ENCODE measurements at places on chromosomes 5 and 9.
A peak's percentile ranks its signal among the peaks of the same experiment; 100 is the strongest.

- no peak for DNase-seq
These were observed 52.6 kb downstream of the FREM1 start for GRCh38 chr9:14857449-14858305.

- DNase-seq = no peak
These were observed 724 bp downstream of the TCERG1 start for GRCh38 chr5:146447734-146448380.

- DNase-seq = no peak
These were observed 232.8 kb downstream of the TLE1 start for GRCh38 chr9:81456431-81457006.

DNA sequence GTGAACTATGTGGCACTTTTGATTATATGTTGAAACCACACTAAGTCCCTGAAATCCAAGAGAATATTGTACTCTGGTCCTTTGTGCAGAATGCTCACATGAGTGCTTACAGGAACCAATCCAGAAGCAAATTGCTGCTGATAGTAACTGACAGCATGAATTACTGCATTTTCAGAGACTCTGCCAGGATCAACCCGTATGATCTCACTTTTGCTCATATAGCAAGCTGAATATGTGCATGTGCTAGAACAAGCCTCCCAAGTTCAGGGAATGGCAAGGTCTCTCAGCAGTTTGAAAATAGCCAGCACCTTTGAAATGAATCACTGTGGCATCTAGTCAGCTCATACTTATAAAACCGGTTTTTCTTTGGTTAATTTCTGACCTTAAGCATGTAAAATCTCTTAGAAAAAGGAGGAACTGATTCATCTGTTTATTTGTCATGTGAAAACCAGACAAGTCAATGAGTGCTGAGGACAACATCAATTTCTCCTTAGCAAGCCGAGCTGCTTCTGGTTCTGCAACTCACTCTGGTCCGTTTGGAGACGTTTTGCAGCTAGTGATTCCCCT lies 215.7 kb upstream of the ELL2 start:
- no peak for DNase-seq

DNA sequence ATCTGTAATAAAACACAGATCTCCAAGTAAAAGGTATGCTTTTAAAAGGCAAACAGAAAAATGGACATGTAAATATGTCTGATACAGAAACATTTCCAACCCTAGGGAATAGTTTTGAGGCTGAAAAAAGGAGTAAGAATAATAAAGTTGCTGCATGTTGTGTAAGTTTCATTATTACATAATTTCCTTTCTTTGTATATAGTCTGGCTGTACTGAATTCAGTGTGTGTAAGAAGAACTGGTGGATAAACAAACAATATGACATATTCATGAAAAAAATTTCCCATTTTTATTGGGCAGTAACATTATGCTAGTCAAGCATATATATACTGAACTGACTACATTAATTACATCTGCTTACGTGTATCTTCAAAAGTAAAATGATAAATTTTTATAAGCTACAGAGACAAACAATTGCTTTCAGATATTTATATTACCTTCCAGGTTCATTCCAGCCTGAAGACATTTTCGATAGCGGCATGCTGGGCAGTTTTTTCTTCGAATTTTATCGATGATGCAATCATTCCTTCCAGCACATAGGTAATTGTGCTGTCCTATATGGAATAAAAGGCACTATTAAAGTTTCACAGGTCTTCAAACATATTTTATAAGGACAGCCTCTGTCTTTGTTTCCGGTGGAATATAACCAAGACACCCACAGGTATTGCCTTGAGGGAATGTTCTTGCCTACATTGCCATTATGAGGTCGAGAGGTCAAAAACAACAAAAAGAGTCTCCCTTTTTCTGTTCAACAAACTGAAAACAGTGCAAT lies 93.6 kb downstream of the NR3C1 start:
- no peak for DNase-seq

DNA sequence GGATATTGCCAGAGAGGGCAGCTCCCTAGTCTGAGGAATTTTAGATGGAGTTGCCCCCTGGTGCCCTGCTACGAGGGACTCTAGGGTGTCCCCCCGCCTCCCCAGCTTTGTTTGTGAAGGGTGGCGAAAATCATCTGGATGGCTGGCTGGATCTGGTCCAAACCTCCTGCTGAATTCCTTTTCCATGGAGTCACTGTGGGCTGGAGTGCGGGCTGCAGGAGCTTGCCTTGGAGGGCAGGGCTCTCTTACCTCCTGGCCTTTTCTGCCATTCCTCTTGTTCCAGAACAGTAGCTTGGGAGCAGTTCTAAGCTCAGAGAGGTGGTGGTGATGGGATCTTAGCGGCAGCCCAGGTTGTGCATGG lies 2.1 kb downstream of the SYNPO start:
- DNase-seq = no peak

DNA sequence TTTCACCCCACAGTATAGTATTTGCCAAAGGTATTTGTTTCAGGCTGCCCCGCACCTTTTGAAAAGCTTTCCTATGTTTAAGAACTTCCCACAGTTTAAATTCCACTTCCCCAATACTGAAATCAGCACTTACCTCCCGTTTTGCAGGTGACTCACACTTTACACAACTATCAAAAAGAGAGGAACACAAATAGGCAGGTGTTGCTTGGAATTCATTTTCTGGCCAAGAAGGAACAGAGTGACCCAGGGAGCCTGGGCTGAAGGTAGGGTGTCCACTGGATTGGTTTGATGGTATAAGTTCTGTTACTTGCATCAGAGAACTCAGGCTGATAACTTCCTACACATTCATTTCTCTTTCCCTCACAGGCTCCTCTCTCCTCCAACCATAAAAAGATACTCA lies 60.1 kb upstream of the SLC30A5 start:
- no peak for DNase-seq

DNA sequence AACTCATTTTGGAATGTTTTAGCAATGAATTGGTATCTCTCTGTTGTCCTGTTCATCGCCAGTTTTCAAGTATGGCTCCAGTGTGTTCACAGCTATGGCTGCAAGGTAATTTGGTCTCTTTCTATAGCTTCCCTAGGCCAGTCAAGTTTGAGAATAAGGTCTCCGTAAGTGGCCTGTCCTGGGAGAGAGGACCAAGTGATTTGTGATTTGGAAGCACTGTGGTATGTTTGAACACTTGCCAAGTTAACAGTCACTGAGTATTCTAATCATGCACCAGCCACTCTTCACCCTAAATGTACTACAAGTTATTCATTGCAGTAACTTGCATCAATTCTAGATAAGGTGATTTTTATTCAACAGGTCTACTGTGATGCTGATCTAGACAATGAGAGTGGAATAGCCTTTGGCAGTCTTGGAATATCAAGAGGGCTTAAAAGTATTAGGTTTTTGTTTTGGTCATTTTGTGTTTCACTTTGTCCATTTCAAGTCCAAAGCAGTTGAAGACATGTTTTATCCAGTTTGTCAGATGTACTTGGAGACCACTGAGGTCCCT lies 41.1 kb downstream of the G3BP1 start:
- no peak for DNase-seq

DNA sequence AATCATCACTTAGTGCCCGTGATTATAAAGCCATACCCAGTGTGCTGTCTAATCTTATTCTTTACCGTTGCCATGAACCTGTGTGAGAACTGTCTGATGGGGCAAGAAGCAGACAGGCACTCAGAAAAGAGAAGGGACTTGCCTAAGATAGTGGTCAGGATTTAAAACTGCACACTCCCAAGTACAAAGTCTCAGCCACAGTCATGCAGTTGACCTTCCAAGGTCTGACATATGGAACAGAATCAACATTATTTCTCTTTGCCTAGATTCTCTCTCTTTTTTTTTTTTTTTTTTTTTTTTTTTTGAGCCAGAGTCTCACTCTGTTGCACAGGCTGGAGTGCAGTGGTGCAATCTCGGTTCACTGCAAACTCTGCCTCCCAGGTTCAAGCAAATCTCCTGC lies 1.9 kb upstream of the PPP2CA start:
- DNase-seq = no peak

DNA sequence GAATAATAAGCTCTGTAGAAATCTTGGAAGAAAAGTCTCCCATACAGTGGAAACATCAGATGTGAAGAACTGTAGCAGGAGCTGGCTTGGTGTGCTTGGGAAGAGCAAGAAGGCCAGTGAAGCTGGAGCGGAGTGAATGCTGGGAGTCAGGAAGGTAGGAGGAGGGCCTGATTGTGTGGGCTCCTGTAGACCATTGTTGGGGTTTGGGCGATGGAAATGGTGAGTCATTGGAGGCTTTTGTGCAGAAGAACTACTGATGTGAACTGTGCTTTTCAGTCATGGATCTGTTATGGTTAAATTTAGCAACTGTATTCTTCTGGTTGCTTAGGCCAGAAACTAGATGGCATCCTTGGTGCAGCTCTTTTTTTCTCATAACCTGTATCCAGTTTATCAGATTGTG lies 2.3 kb downstream of the ICE1 start:
- no peak for DNase-seq

- DNase-seq = no peak
These were observed 1995.6 kb upstream of the CDH6 start for GRCh38 chr5:29197631-29198454.

DNA sequence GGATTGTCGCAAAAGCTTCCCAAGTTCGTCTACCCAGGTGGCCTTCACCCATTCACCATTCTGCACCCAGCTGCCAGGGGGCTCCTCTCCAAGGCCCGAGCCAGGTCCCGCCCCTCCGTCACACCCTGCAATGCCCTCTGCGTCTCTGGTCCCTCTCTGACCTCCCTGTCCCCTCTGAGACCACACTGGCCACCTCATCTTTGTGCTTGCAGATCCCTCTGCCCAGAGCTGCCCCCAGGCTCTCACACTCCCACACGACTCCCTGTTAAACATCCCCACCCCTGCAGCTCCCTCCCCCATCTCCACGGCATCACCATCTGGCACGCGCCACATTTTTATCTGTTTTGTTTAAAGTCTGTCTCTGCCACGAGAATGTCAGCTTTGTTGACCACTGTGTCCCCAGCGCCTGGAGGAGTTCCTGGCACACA lies 243.6 kb downstream of the PBX3 start:
- no peak for DNase-seq

GRCh38 chr5:58081435-58081834 lies 378.5 kb downstream of the PLK2 start:
- no peak for DNase-seq

GRCh38 chr9:126763130-126763764 lies 41.6 kb upstream of the ZBTB43 start:
- DNase-seq = no peak

DNA sequence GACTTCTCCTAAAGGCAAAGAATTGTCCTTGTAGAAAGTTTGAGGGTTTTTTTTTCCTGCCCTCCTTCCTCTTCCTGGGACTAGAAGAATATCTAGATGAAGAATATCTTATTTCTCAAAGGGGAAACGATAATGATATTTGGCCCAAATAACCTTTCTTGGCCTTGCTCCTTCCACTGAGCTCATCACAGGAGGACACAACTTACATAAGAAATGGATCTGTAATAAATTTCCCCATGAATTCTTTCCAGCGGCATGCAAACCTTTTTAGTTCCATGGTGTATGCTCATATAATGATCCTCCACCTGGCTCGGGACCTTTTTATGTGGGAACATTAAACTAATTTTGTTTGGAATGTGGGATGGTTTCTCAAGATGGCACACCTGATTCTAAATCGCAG lies 304.4 kb downstream of the DMRT2 start:
- DNase-seq = no peak

DNA sequence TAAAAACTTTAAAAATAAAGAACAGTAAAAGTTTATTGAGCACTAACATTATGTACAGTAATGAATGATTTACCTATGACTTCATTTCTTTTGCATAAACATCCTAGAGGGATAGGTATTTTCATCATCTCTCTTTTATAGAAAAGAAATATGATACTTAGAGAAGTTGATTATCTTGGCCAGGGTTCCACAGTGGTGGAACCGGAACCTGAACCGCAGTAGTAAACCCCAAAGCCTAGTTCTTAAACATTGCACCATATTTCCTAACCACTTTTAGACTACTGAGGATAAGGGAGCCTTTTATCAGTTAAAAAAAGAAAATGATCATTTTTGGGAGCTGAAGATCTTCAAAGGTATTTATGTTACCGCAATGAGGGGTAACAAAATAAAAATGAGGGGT lies 205.7 kb upstream of the SGCD start:
- no peak for DNase-seq

GRCh38 chr5:65190328-65191053 lies 291.2 kb downstream of the ADAMTS6 start:
- DNase-seq = no peak

DNA sequence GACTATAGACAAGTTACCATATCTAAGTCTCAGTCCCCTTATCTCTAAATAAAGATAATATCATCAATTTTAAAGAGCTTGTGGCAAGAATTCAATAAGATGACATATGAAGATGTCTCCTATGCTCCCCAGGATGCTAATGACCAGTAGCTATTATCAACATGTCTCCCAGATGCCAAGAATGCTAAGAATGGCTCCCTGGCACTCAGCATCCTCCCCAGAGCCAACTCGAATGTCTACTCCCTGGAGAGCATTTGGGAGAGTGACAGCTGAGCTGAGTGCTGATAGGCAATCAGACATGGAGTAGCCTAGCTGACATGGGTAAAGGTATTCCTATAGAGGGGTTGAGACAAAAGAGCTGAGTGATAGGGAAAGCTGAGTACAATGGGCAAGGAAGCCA lies 15.9 kb downstream of the P4HA2 start:
- no peak for DNase-seq

- DNase-seq = no peak
These were observed 183.1 kb upstream of the S1PR3 start for GRCh38 chr9:88808019-88808656.

DNA sequence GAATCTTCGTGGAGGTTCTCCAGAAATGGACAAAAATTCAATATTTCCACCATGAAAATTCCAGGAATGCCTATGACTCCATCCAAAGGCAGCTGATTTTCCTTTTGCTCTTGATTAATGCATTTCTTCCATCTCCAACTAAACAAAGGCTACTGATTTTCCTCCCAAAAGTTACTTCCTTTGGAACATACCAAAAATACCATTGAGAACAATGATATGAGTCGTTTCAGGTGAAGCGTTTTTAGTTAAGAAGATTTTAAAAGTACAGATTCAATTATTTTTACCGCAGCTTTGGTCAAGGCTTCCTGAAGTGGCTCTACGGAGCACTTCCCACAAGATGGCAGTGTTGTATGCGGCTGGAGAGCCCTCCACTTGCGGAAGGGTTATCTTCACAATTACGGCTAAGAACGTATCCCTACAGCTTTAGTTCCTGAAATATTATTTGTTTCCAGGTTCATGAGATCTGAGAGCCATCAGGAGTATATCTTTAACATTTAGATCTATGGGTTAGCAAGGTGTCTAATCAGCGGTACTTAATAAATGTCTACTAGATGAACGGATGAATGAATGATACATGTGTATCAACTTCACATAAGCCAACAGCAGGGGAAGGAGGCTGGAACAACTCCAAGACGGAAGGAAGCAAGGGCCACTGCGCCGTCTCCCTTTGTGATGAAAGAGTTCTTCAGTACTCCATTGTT lies 35.9 kb upstream of the ARSB start:
- peak; percentile 11 for DNase-seq
